ENCODE measurements at places on chromosomes 1 and 21. TPM values are rescaled to one million over a fixed set of nuclear protein-coding genes. Genes with fewer than 3 reads are reported as not detected.

Gene TRIM62
- 35.4 TPM for total RNA-seq

Gene GBP2
- 153 TPM for total RNA-seq

Gene CD34
- total RNA-seq: 0.30 TPM

DNA sequence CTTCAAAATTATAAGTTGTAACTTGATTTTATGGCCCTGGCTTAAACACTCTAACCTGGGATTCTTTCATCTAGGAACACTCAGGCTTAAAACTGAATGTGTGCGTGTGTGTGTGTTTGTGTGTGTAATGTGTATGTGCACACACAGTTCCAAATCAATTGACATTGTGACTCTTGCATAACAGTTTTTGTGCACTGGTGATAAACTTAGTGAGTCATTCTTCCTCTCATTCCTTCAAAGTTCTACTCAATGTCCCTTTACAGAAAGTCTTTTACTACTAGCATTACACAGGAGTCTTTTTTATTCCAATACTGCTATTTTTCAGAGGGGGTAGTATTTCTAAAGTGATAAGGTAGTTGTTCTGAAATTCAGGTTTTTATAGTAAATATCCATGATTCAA lies 943.6 kb downstream of the KCNT2 start:
- no peak for DNase-seq

DNA sequence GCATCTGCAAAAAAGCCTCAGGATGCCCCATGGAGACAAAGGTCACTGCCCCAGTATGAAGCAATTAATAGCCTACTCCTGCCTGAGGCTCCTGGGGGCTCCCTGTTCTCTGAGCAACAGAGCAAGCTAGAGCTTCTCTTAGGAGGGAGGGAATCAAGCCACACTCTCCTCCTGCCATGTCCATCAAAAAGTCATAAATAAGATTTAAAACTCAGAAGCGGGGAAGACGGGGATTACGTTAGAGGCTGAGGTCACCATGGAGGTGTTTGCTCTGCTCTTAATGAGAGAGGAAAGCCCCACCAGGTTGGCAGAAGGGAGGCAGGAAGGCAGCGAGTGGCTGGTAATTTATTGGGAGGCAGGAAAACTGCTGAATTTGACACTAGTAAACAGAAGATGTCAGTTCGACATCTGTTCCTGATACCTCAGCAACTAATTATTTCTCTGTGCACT lies 98.4 kb upstream of the TNR start:
- DNase-seq: no peak

GRCh38 chr1:170663404-170664092 lies 383 bp upstream of the PRRX1 start:
- no peak for DNase-seq

DNA sequence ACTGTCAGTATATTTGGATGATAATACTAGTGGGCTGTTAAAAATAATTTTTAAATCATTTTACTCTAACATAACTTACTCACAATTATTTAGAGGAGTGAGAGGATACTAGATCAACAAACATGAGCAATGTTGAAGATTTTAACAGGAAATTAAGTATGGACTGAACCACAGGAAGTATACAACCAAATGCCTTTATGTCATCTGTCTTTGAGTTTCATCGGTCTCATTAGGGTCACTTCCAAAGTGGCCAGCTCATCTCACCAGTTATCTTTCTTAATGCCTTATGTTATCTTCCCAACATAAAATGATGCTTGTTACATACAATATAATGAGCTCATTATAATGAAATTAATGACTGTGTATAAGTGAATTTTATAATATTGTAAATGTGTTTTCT lies 1.5 kb upstream of the RGS1 start:
- DNase-seq: no peak

Gene SH3BGRL3
- 437 TPM for total RNA-seq

All from natural killer cell (primary cell).